Fibroblast of villous mesenchyme (primary cell): ENCODE measurements at places on chromosomes 4 and X. TPM values are rescaled to one million over a fixed set of nuclear protein-coding genes. Genes with fewer than 3 reads are reported as not detected.

- DNase-seq: peak; percentile 74
Observed at GRCh38 chrX:107571296-107571998, 56.9 kb upstream of the PRPS1 start.

DNA sequence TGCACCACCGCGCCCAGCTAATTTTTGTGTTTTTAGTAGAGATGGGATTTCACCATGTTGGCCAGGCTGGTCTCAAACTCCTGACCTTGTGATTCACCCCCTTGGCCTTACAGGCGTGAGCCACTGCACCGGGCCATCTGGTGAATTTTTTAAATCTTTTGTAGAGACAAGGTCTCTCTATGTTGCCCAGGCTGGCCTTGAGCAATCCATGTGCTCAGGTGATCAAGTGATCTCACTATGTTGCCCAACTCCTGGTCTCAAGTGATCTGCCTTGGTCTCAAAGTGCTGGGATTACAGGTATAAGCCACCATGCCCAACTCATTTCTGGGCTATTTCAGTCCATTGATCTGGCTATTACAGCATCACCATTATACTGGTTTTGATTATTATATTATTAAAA is 22.2 kb upstream of the GALNT7 start:
- no peak for DNase-seq

DNA sequence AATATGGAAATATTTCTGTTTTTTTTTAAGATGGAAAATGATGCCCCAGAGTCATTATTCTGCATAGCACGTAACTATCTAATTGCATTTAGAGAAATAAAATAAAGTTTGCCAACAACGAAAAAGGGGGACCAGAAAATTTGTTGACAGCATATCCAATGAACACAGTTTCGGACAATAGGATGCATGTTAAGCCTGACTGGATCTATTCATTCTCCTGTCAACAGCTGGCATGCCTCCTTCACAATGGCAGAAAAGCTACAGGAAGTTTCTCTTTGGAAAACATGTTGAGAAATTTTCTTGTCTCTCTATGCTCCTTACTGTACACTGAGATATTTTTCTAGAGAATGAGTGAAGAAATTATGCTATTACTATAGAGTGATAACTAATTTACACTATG is 262.5 kb downstream of the GRID2 start:
- DNase-seq: no peak

DNA sequence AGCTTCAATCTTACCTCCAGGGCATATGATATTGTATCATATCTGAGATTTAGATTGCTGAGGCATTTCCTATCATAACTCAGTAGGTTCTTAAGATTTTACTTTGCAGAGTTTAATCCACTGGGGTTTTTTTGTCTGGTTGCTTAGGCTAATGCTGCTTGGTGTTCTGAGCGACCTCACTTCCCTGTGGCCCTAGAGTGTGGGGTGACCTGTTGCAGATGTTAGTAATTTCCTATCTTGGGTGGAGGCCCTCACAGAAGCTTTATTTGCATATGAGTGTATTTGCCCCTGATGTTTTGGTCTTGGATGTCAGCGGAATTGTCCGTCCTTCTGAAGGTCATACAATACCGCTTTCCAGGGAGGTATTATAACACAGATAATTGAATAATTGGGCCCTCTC is 137.1 kb downstream of the NDST3 start:
- DNase-seq: peak; percentile 41

- no peak for DNase-seq
Observed at GRCh38 chrX:10926891-10927290, 184.2 kb upstream of the HCCS start.

- DNase-seq: no peak
Observed at GRCh38 chr4:153652051-153652784, 31.9 kb upstream of the TLR2 start.

- DNase-seq: no peak
Observed at GRCh38 chr4:14943749-14944148, 58.5 kb upstream of the CPEB2 start.

The FOXR2 gene
- total RNA-seq: not detected in 2 replicates

DNA sequence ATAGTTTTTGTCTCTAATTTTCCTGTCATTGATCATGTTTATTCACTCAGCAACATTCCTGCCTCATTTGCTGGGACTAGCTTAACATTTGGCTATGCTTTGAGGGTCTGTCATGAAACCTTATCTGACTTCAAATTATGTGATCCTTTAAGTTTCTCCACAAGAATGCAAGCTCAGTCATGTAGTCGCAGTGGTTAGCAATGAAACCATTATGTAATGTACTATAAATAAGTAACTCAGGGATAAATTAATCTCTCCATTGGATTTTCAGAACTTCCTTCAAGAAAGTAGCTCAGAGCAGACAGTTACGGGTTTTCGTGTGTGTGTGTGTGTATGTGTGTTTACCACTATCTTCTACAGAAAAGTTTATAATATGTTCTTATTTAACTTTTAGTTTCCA is 993.6 kb downstream of the ADGRL3 start:
- DNase-seq: no peak

- no peak for DNase-seq
Observed at GRCh38 chr4:5032813-5033212, 13.6 kb upstream of the CYTL1 start.

DNA sequence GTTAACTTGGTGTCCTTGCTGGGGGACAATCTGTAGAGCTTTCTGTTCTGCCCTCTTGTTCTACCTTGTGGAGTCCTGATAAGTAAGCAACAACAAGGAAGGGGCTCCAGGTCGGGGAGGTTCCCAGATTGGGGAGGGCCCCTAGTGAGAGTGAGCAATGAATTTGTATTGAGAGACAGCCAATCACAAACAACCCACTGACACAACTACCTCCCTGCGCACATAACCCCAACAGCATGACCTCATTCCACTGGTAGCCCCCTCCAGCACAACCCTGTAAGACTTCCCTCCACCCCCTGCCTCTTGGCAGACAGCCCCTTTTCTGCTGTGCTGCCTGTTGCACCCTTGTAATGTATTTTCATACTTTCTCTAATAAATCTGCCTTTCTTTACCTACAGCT is 19.7 kb upstream of the PNPLA4 start:
- DNase-seq: no peak

The TRIM61 gene
- total RNA-seq: 1.7 and 2.9 TPM in 2 replicates

The SLC2A9 gene
- total RNA-seq: 0.43 and 0.97 TPM in 2 replicates
